ENCODE measurements at places on chromosomes 2 and 18. TPM values are rescaled to one million over a fixed set of nuclear protein-coding genes. Genes with fewer than 3 reads are reported as not detected.

The TM4SF20 gene
- total RNA-seq = not detected

The OSBPL1A gene
- total RNA-seq = 13.5 TPM

The GBX2 gene
- 8.0 TPM for total RNA-seq

The CNGA3 gene
- total RNA-seq = not detected

DNA sequence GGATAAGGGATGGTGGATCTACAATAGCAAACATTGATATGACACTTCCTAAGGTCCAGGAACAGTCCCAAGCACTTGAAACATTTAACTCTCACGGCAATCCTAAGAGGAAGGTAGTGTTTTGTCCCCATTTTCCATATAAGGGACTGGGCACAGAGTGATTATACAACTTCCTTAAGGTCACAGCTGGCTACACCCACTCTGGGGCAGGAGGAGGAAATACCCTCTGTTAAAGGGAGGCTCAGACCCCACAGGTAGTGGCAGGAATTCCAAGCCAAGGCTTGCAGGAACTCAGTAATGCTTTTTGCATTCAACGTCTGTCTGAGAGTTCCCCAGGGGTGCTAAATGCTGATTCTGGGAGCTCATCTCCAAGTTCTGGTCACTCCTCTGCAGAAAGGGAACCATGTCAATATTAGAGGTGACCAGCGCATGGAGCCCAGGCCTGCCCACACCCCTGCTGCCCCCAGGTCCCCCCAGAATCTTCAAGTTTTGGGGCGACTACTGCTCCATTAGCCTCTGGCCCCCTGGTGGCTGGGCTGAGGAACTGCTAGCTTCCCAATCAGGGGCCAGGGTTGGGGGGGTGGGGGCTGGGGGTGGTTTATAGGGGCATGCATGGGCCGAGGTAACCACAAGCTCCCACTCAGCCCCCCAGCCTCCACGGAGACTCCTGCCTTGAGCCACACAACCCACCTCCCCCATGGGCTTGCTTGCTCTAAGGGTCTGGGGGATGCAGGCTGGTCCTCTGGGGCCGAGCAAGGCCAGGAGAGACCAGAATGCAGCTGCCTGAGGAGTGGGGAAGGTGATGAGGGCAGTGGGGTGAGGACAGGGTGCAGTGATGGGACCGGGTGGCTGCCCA, 11.1 kb downstream of the OBSL1 start:
- no peak for DNase-seq

- DNase-seq = no peak
Measured at GRCh38 chr2:71759060-71759459, 305.7 kb downstream of the DYSF start.

DNA sequence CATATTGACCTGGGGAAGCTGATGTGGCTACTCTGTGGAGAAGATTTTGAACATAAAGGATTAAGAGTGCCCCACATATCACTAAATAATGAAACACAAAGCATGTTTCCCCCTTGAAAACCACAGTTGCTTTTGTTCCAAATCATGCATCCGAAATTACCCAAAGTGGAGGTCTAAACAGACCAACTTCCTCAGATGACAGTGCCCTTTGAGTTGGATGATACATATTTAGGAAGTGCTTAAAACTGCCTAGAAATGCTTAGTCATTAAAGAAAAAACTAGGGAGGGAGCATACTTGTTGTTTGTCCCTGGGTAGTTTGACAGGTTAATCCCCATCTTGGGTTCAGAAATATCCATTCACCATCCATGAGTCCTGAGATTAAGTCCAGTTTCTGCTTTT, 1070.3 kb downstream of the SUCLG1 start:
- DNase-seq = no peak

- DNase-seq = no peak
Measured at GRCh38 chr2:238165288-238165921, 6.6 kb downstream of the ERFE start.

DNA sequence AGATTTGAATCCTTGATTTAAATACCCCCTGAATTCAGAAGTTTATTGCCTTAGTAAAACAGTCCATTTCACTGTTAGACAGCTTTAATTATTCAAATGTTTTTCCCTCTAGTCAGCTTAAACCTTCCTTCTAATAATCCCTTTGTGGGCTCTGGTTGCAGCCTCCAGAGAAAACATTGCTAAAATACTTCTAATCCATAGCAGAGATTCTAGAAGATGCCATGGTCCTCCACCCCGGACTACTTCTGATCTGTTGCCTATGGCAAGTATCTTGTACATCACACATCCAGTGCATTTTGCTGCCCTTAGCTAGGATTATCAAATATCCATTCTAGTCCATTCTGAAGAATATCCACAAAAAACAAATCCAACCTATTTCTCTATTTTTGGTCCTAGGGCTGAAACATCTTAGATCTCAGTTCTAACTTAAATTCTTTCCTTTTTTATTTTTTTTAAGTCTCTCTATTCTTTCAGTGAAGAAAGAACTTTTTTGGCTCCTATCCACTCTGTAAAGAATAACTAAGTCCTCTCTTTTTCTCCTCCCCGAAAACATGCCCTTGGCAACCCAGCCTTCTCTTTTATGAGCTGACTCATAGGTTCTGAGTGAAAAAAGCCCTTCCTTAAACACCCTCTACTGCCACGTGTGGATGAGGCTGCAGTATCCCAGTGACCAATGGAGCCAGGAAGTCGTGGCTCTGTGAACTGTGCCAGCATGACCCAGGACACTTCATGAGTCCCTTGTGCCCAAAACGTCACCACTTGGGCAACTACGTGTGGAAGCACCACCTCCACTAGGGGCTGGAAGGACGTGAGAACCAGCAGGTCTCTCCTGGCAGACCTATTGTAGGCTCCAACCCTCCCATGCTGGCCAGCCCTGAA, 349.8 kb downstream of the TNS1 start:
- DNase-seq = peak; percentile 77
